ENCODE measurements at places on chromosomes 3 and 15.

DNA sequence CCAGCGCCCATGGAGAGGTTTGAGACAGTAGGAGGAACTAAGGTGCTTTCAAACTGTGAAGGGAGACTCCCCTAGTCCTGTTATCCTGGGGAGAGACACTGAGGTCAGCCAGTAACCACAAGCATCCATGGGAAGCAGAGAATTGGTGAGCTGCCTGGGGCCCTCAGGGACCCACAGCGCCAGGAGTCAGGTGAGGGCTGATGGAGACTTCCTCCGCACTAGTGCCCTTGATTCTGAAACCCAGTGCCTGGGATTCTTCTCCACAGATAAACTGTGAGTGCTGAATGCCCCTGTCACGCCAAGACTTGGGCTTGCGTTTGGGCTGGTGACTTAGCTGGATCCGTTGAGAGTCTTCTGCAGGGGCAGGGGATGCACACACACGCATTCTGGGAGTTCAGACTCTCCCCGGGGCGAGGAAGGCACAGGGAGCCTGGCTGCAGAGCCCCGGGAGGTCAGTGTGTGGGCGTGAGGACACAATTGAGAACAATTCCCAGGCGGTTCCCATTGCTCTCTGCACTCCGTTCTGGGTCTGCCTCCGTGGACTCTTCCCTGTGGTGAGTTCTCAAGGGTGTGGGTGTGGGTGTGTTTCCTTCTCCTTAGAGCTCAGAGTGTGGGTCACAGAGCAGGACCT is 37.9 kb upstream of the SLCO2A1 start:
- no peak for DNase-seq

DNA sequence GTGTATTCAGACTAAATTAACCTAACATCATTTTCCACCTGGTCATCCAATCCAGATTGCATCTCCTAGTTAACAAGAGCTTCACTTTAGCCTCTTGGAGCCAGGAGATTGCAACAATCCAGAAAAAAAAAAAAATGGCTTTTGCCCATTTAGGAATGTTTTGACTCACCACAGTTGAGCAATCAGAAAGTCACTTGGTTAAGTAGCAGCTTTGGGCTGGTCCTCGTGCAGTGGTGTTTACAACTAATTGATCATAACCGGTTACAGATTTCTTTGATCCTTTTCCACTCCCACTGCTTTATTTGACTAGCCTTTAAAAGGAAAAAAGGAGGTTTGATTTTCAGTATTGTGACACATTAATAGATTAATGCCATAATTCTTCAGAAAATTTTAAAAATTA is 688.8 kb upstream of the CCDC54 start:
- no peak for DNase-seq

GRCh38 chr3:168714609-168715240 is 619.0 kb upstream of the GOLIM4 start:
- DNase-seq = no peak

GRCh38 chr3:190122198-190122771 is 1.6 kb upstream of the P3H2 start:
- DNase-seq = no peak

DNA sequence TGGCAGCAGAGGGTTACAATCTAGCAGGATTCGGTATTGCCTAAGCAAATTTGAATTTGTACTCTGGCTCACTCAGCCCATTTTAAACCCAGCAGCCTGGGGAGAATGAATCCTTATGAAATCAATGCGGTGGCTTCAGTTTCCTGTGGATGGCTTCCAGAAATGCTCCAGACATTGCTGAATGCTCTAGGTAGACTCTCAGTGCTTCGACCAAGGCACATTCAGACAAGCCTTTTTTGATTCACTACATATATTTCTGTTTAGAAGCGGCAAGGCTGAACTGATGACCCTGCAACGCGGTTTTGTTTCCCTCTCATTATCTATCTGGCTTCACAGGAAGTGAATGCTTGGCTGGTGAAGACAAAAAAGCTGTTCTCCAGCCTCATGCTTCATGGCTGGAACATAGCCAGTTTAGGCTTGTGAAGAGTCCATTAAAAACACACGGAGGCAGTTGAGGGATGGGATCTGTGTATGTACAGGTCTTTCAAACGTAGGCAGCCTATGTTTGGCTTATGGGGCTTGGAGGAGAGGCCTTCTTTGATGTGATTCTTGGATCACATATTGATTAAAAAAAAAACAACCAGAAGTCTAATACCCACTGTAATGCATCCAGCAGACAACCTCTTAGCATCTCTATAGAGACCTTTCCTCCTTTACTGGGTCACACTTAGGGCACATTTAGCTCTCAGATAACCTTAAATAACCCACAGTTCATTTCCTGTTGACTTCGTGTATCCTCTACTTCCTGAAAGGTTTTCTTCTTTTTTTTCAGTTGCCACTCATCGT is 400.2 kb upstream of the TBL1XR1 start:
- no peak for DNase-seq
